Natural killer cell treated with Interleukin-12 subunit alpha and Interleukin-12 subunit beta and Interleukin-15 and Interleukin-18, amount 100 ng/mL, for 72 hours (primary cell): ENCODE measurements at places on chromosomes 13 and 19. TPM values are rescaled to one million over a fixed set of nuclear protein-coding genes. Genes with fewer than 3 reads are reported as not detected.

STOML3 gene
- total RNA-seq = not detected

RNF225 gene
- 3.2 TPM for total RNA-seq

DNA sequence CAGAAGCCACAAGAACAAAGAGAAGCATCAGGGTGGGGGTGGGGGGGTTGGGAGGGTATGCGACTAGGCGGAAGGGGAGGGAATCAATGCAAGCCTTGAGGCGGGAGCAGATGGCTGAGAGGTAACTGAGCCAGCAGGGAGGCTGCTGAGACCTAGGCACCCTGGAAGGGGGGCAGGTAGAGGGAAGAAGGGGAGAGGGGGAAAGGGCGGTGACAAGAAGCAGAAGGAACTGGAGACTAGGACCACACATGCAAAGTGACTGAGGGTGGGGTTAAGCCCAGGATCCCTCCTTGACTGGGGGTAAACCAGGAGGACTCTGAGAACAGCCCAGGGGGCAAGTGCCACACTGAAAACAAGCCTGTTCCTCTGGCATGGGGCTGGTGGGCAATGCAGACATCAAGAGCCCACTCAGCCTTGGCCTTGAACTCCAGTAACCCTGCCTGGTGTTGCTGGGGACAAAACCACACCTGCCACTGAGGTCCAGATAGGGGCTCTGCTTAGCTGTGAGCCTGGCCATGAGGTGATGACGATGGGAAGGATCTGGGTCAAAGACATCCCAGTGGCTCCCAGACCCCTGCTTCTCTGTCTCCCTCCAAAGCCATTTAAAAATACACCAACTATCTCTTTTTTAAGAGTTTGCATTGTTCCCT is 20.3 kb downstream of the OPA3 start:
- no peaks in the 10 kb centered on the region for H3K27me3 ChIP-seq
- no peak for DNase-seq
- no peaks in the 10 kb centered on the region for H3K36me3 ChIP-seq
- H3K4me3 ChIP-seq = no peak overlapping the region

DNA sequence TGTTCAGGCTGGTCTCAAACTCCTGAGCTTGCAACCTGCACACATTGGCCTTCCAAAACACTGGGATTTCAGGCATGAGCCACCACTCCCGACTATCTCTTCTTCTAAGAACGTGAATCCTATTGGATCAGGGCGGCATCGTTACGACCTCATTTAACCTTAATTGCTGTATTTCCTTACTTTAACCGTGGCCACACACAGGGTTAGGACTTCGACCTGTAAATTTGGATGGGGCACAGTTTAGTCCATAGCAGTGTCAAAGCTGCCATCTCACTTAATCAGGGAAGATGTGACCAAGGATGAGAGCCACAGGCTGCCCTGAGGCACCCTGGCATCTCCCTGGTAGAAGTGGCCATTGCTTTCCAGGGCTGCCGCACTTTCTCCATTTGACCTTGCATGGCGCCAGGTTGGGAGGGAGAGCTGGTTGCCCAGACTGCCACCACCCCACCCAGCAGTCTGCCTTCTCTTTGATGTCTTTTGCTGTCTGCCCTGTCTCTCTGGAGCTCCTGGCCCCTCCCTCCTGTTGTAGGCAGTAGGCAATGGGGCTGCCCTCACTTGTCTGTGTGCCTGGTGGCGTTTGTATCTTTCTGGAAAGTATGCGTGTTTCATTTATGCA is 141.3 kb upstream of the RNF113B start:
- H3K4me3 ChIP-seq = no peak overlapping the region
- no peaks in the 10 kb centered on the region for H3K36me3 ChIP-seq
- DNase-seq = no peak
- H3K27ac ChIP-seq = no peak overlapping the region
- no peaks in the 10 kb centered on the region for H3K4me1 ChIP-seq
